ENCODE measurements at places on chromosomes 3 and 15.
A peak's percentile ranks its signal among the peaks of the same experiment; 100 is the strongest.

GRCh38 chr15:78234515-78235040, at the start of gene ACSBG1:
ACSBG1 (minus strand) TSS chr15:78234565; CDS start chr15:78234501, 64 bp downstream.
- DNase-seq = no peak

GRCh38 chr3:182533394-182533793, 259.9 kb upstream of the ATP11B start:
- no peak for DNase-seq

- peak; percentile 71 for DNase-seq
These were observed 34.1 kb upstream of the HACD2 start for GRCh38 chr3:123618768-123619484.

DNA sequence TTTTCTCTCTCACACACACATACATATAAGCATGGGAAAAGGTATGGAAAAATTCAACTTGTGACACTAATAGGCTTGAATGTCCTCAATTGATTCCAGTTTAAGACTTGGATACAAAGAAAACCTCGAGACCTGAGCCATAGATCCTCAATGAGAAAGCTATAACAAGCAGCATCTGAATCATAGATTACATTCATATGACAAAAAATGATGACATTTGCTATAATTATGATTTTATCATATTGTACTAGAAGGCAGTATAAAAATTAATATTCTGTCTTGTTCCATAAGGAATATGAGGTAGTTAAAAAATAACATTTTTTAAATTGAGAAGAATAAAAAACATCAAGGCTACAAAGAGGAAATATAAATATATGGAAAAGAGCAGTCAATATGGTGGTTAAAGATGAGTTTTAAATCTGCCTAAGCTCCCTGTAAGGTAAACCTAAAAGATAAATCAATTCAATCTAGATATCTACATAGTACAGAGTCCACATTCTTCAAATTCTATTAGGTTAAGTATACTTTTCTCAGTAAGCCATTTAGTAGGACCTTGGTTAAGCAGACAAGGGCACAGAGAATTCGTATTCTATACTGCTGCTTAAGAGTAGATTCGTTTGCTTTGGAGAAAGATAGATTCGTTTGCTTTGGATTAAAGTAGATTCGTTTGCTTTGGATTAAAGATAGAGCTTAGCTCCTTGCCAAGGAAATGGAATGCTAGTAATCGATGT, 175.7 kb downstream of the STAG1 start:
- DNase-seq = no peak

- DNase-seq = no peak
These were observed 22.5 kb downstream of the LRTM1 start for GRCh38 chr3:54905261-54905888.

GRCh38 chr15:78313383-78313782, 14.0 kb upstream of the SKIC8 start:
- DNase-seq = no peak

DNA sequence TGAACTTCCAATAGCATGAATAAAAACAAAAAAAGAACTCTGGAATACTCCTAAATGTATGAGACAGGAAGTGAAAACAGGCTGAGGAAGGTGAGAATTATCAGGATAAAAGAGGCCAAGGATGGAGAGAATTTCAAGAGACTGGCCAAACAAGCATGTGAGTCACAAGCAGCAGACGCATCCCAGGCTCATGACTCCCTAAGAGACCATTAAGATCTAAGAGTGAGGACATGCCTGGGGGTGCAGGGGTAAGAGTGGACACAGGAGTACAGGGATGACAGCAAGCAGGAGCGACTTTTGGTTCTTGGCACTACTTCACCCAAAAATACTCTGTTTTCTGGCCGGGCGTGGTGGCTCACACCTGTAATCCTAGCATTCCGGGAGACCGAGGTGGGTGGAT, 7.1 kb downstream of the SCAMP2 start:
- DNase-seq = no peak

GRCh38 chr15:69154684-69155083, 5.8 kb upstream of the GLCE start:
- DNase-seq = no peak

- no peak for DNase-seq
These were observed 133.9 kb downstream of the ALDH1A2 start for GRCh38 chr15:57931570-57931969.

- DNase-seq = no peak
These were observed 268.7 kb upstream of the THRB start for GRCh38 chr3:24763393-24763792.

DNA sequence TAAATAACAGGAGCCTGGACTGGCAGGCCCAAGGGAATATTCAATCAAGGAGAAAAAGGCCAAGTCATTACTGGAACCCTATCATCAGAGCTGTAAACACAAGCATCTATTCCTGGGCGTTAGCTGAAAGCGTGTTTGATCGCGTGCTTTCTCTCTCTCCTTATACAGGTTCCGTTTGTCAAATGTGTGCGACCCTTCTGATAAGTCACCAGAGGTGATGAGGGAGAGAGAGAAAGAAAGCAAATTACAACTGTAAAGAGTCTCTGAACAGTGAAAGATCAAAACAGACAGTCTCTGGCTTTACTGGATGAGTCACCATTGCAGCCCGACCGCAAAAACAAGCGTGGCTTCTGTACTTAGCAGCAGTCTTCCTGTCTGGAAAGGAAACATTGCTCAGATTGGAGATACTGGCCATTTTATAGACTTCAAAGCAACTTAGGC, 39.5 kb upstream of the TPRG1 start:
- DNase-seq = no peak

DNA sequence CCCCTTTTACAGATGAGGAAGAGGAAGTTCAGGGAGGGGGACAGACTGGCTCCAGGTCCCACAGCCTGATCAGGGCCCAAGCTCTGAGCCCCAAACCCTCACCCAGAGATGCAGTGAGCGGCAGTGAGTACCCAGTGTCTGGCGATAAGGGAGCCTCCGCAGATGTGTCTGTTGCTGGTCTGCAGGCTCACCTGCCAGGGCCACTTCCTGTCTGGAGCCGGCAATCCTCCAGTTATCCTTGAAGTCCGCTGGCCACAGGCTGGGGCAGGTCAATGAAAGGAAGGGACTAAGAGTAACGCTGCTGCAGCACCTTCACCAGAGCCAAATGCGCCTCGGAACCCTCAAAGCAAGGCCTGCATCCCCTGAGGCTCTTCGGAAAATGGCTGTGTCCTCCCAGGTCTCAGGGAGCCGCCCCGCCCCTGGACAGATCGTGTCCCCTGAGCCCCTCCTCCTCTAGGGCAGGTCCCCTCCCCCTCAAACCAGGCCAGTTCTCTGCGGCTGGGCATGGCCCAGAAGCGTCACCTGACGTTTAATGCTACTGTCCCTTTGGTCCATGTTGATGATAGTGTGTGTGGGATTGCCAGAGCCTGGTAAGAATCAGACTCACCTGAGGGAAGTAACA, 51.5 kb downstream of the MYL3 start:
- no peak for DNase-seq

- DNase-seq = peak; percentile 91
These were observed 16.0 kb downstream of the TNK2 start for GRCh38 chr3:195892105-195893043.

DNA sequence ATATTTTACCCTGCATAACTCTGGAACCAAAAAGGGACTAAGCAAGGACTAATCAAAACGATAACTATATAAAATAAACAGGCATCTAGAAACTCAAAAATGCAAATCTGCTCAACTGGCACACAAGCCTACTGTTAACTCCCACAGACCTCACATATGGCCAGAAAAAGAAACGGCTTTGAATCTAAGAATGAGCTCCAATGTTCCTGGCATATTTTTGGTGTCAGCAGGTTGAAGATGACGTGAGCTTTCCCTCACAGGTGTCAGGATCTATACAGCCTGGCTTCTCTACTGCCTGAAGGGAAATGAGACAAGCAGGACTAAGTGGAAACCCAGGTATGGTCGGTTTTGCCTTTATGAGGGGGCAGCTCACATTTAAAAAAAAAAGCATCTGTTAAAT, 120.1 kb upstream of the SPATA12 start:
- DNase-seq = no peak

DNA sequence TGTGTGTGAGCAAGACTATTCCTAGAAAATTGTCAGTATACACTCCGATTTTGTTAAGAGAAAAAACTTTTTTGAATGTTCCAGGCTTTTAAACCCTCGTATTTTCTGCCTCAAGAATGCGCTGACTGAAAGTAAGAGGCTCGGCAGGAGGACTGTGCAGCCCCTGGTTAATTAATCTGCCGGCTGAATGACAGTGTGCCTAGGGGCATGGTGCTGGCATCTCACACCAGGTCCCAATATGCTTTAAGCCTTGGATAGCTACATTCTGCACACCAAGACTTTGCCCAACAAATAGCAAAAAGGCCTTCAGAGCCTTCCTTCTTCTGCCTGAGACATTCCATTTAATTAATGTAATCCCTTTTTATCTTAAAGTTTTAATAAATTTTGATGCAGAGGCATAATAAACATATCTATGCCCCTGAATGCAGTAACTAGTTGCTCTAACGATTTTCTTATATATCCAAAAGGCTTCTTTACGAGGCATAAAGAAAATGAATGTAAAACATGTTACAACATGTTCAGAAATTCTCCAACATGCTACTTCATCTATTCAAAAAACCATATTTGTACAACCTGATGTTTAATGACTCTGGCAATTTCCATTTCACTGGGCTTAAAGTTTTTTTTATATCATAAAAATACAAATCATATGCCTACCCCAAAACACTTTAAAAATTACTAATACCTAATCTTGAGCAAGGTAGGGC, 37.9 kb downstream of the DPH6 start:
- DNase-seq = no peak

- no peak for DNase-seq
These were observed 44.6 kb downstream of the POMGNT2 start for GRCh38 chr3:43061101-43061895.

DNA sequence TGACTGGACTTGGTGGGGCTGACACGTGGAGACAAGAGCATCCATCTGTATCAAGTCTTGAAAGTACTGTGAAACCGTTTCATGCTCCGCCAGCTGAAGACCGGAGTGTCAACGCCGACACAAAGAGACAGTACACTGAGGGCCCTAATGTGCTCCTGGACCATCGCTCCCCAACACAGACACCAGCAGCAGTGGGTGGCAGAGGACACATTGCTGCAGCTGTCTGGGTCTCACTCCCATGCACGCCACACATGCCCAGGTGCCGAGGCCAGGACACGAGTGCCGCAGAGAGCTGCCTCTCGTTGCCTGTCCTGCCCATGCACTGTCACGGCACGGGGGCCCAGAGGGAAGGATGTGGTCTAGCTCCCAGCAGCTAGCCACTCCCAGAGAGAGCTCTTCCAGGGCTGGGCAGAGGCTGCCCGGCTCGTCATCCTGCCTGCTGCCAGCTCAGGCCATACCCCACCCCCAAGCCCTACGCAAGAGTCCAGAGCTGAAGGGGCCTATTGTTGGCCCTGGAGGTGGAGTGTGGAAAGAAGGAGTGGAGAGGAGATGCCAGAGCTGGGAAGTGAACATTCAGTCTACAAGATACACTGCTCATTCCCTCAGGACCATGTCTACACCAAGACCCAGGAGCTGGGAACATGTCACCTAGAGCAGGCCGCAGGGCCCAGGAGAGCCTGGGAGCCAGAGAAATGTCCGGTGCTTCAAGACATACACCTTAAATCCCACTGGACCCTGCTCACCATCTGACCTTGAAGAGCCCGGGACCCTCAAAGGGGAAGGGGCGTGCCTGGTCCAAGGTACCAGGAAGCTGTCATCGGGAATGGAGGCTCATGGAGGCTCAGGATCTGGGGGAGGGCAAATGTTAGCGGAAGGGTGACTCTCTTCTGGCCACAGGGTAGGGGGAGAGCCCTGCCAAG, 7.7 kb downstream of the TNK2 start:
- peak; percentile 88 for DNase-seq

DNA sequence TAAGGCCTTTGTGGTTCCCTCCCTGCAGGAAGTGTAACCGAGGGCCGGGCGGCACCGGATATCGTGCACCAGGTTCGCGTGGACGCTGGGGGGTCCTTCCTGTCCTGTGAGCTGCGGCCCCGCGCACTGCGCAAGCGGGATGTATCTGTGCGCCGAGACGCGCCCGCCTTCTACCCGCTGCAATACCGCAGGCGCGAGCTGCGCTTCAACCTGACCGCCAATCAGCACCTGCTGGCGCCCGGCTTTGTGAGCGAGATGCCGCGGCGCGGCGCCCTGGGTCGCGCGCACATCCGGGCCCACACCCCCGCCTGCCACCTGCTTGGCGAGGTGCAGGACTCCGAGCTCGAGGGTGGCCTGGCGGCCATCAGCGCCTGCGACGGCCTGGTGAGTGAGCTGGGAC, 35.9 kb downstream of the SAXO2 start:
- DNase-seq = no peak

GRCh38 chr3:188034989-188035388, 119.0 kb upstream of the LPP start:
- no peak for DNase-seq

- DNase-seq = no peak
These were observed 296.2 kb downstream of the ZBTB20 start for GRCh38 chr3:114850898-114851297.

GRCh38 chr3:17915341-17915740, 172.9 kb upstream of the TBC1D5 start:
- no peak for DNase-seq

- DNase-seq = no peak
These were observed 106.7 kb upstream of the TNIK start for GRCh38 chr3:171566803-171567422.

DNA sequence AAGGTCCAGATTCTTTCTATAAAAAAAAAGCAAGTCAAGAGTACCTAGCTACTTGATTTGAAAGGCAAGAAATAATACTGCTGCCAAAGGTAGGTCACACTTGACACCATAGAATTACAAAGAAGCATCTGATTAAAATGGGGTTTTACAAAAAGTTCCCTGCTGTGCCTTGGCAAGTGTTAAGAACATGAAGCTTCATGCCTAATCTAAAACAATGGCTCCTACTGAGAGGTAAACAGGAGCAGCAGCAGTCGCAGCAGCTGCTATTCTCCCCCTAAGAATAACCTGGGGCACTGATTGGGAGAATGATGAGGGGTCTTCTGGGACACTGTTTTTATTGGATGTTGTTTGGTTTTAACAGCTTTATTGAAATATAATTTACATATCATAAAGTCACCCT, 14.1 kb downstream of the UBP1 start:
- DNase-seq = no peak

DNA sequence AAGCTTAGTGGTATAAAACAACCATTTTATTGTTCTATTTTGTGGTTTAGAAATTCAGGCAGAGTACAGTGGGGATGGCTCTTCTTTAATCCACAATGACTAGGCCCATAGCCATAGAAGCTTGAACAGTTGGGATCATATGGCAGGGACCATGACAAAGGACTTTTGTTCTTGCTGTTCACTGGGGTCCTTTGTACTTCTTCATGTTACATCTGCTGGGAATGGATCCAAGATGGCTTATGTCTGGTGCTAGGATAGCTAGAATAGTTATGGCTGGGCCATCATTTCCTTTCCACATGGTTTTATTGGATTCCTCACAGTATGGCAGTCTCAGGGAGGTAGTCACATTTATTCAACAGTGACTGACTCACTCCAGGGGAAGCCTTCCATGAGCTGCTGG, 427.9 kb upstream of the AGTR1 start:
- DNase-seq = no peak

GRCh38 chr3:111812701-111813100, 46.4 kb upstream of the PHLDB2 start:
- DNase-seq = no peak

- no peak for DNase-seq
These were observed 36.5 kb downstream of the DZIP1L start for GRCh38 chr3:138078901-138079344.
